ENCODE measurements at places on chromosomes 5 and 9.
A peak's percentile ranks its signal among the peaks of the same experiment; 100 is the strongest.

- DNase-seq: peak; percentile 54
Measured at GRCh38 chr5:72108202-72109061, 1.2 kb downstream of the MAP1B start.

DNA sequence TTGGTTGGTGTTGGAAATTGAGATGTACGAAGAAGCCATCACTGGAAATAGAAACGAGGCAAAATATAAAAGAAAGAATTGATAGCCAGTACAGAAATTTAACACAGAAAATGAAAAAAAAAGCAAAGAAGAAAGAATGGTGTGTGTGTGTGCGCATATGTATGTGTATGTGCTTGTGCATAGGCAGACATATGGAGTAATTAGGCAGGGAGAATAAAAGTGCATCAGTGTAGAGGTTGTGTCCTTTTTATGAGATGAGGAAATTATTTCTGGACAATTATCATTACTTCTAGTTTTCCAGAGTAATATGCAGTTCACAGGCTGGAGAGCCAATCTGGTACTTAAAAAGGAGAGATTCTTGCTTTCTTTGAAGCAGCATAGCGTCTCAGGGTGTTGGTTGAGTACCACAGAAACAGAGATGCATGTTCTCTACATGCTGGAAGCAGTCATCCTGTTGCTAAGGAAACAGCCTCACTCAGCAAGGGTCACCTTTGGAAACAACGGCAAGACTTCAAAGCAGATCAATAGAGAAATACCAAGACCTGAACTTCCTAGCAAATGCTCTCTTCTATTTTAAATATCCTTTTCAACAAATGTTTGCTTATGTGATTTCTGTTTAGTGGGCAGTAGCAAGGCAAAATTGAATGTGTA, 172.7 kb downstream of the TAF11L14 start:
- DNase-seq: no peak

DNA sequence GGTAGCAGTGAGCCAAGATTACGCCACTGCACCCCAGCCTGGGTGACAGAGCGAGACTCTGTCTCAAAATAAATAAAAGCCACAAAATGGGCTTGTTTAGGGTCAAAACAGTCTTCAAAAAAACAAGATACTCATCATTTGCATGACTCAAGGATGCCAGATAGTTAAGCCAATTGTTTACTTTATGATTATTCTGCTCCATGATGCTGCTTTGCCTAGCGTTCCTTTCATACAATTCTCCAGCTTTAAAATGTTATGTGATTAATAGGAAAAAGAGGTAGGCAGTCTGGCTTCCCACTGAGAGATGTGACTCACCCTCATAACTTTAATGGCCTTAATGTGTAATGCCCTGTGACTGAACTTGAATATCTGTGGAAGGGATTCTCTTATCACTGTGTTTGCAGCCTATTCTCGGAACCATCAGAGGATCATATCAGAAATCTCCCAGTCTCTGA, 364.6 kb upstream of the TRPC7 start:
- DNase-seq: no peak

DNA sequence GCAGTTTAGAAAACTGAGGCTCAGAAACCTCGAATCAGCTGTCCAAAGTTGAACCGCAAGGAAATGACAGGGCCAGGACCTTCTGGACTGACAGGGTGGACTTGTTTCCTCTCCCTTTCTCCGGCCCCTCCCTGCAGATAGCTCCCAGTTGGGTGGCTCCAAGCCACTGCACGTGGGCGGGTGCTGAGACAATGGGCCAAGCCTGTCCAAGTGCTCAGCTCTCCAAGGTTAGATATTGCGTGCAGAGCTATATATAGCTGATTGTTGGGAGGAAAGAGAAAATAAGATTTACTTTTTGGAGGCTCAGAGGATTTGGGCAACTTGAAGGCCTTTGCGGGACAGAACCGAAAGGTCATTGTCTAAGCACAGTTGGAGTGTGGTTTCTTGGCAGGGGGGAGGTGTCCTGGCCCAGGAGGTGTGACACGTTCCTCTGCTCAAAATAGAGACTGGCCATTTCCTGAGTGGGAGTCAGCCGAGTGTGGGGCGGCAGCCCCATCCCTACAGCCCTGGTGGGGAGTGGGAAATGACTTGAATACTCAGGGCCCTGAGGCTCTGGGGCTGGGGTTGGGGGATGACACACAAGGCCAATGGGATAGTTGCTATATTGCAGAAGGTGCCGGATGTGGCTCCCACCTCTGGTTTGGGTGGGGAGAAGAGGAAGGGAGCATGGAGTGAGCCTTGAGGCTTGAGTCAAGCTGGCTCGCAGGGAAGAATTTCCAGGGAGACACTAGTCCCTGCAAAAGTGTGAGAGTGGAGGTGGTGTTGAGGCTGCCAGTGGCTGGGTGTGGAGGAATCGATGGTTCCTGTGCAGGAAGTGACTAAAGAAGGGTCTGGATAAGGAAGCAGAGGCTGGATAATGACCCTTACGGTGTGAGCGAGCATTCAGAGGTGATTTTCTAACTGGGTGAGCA, 44.4 kb upstream of the SMAD5 start:
- DNase-seq: no peak

GRCh38 chr9:136650648-136651047, 12.1 kb upstream of the EGFL7 start:
- DNase-seq: no peak

Data from amygdala (tissue), 56 donors.